ENCODE measurements at places on chromosomes 6 and 20. TPM values are rescaled to one million over a fixed set of nuclear protein-coding genes. Genes with fewer than 3 reads are reported as not detected.

EMILIN3 gene
- total RNA-seq, result not detected

TRIM40 gene
- total RNA-seq, result not detected

NFS1 gene
- 20.0 TPM for total RNA-seq

TINAG gene
- total RNA-seq, result not detected

TNFRSF6B gene
- total RNA-seq, result not detected

RNF217 gene
- total RNA-seq, result 0.89 TPM

PIM1 gene
- 172 TPM for total RNA-seq

OPN5 gene
- total RNA-seq, result not detected

HCK gene
- total RNA-seq, result 1.4 TPM

AIF1 gene
- total RNA-seq, result 160 TPM

LINC00237 gene
- total RNA-seq, result not detected

FKBP1C gene
- total RNA-seq, result 1.6 TPM

RIMS1 gene
- total RNA-seq, result not detected

FAM50B gene
- 13.1 TPM for total RNA-seq

FAM209B gene
- total RNA-seq, result 2.3 TPM

PNPLA1 gene
- 2.0 TPM for total RNA-seq

HFE gene
- 1.9 TPM for total RNA-seq

NR2E1 gene
- not detected for total RNA-seq

PREX1 gene
- 92.7 TPM for total RNA-seq

SLC22A16 gene
- total RNA-seq, result 2.1 TPM

TPX2 gene
- 84.3 TPM for total RNA-seq

EFCAB8 gene
- total RNA-seq, result 0.81 TPM

ZSCAN23 gene
- 3.3 TPM for total RNA-seq

TEAD3 gene
- 0.13 TPM for total RNA-seq

TNXB gene
- total RNA-seq, result 15.0 TPM

PPP1R14C gene
- total RNA-seq, result not detected

TAAR2 gene
- total RNA-seq, result not detected

EEF1A2 gene
- 0.11 TPM for total RNA-seq

CLPSL2 gene
- not detected for total RNA-seq

MATN4 gene
- not detected for total RNA-seq

GHRH gene
- not detected for total RNA-seq

NCOA6 gene
- total RNA-seq, result 35.3 TPM

TUBB1 gene
- not detected for total RNA-seq

CST3 gene
- 1.5 TPM for total RNA-seq

ADGRB3 gene
- total RNA-seq, result not detected

GZF1 gene
- total RNA-seq, result 14.9 TPM

SLC22A23 gene
- 23.6 TPM for total RNA-seq

CDKAL1 gene
- 29.8 TPM for total RNA-seq

L3MBTL1 gene
- total RNA-seq, result 8.6 TPM

BTN3A1 gene
- total RNA-seq, result 237 TPM

TMEM30A gene
- 84.3 TPM for total RNA-seq

PGC gene
- total RNA-seq, result not detected

CDH22 gene
- total RNA-seq, result not detected

DLK2 gene
- total RNA-seq, result 0.30 TPM

HLA-DOA gene
- total RNA-seq, result 5.4 TPM

TGM2 gene
- total RNA-seq, result 0.16 TPM
